Activated T-helper 1 cell treated with anti-CD3 and anti-CD28 coated beads, Interleukin-2, amount 50 U/mL, for 16 hours (primary cell): ENCODE measurements at places on chromosomes 11 and 22.

DNA sequence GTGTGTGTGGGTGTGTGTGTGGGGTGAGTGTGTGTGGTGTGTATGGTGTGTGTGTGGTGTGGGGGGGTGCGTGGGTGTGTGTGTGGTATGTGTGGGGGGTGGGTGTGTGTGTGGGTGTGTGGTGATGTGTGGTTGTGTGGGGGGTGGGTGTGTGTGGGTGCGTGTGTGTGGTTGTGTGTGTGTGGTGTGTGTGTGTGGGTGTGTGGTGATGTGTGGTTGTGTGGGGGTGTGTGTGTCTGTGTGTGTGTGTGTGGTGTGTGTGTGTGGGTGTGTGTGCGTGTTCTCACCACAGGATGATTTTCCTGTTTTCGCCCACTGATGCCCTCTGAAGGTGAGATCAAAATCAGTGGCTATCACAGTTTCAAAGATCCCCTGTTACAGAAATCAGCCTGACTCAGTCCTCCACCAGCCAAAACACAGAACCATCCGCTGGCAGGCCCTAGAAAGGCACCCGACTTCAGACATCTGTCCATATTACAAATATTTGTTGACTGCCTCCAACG lies 24.7 kb downstream of the CPT1A start:
- DNase-seq, result no peak

DNA sequence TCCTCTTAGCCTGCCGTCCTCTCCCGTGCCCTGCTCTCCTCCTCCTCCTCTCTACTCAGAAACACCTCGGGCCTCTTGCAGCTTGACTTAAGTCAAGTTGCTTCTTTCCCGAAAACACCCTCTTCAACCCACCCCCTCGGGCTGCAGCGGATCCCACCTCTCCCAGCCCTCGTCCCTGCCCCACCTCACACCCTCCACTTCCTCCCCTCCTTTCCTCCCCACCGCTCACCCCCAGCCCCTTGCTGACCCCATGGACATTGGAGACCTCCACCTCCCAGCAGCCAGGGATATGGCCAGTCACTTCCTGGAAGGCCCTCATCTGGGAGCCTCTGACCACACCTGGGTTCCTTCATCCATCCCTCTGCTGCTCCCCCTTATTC lies 8.5 kb upstream of the CYTH4 start:
- no peak for DNase-seq

GRCh38 chr11:117866526-117866925 lies 9.9 kb downstream of the FXYD6 start:
- no peak for DNase-seq

DNA sequence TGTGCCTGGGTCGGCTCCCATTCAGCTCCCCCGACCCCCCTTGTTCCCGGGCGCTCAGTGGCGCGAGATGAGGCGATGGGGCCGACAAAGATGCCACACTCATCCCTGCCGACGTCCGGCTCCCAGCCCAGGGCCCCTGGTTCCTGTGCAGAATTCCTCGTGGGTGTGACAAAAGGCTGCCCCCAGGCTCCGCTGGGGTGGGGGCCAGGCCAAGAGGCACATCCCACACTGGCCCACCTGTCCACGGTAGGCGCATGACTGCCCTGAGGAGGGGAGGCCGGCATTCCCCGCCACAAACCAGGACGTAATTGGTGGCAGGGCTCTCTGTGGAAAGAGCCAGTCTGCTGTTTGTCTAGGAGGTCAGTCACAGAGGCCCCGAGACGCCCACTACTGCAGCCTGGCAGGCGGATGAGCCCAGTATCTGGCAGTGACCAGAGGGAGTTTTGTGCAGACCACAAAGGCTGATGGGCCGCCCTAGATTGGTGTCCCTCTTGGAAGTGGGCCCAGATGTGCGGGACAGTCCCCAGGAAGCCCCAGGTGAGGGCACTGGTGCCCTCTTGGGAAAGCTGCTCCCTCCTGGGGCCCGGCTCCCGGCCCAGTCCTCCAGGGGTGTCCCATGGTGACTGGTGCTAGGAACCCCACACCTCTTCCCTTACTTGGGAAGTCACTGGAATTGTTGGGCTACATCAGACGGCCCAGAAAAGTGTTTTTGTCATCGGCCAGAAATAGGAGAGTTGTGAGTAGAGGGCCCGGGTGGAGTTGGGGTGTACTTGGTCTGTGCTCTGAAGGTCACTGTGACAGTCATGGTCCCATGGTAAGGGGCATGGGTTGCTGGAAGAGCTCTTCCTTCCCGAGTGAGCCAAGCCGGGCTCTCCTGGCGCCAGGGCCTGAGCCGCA lies 5.8 kb downstream of the CCND1 start:
- DNase-seq, result no peak
